ENCODE measurements at places on chromosomes 12 and 14. TPM values are rescaled to one million over a fixed set of nuclear protein-coding genes. Genes with fewer than 3 reads are reported as not detected.
A peak's percentile ranks its signal among the peaks of the same experiment; 100 is the strongest.

DNA sequence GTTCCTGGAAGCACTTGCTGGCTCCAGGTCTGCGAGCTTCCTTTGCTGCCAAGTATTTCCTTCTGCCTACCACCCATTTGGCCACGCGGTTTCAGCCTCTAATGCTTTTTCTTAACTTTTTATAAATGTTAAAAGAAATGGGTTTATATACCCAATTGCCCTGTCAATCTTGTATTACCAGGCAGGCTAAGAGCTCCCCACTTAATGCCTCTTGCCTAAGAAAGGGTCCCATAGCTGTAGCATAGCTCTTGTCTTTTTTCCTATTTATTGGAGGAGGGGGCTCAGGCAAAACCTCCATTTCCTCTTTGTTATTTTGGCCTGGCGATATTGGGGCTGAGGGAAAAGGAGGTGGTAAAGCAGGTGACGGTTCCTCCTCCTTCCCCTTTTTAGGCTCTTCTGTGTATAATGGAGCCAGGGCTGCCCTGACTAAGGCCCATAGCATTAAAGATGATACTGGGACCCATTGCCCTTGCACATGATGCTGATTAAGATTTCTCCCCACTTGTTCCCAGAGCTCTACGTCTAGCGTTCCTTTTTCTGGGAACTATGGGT, 21.6 kb upstream of the BLTP3B start:
- no peak for DNase-seq

- DNase-seq: no peak
Observed at GRCh38 chr12:104505095-104505818, 48.5 kb downstream of the CHST11 start.

- no peak for DNase-seq
Observed at GRCh38 chr12:73187765-73188164, 915.6 kb downstream of the TRHDE start.

- no peak for DNase-seq
Observed at GRCh38 chr14:65834812-65835211, 422.3 kb downstream of the FUT8 start.

Gene DHRS2
- not detected for total RNA-seq

Gene OVCH1
- not detected for total RNA-seq

- no peak for DNase-seq
Observed at GRCh38 chr12:56385873-56386272, 23.2 kb upstream of the APOF start.

Gene TMED8
- total RNA-seq: 8.9 TPM

DNA sequence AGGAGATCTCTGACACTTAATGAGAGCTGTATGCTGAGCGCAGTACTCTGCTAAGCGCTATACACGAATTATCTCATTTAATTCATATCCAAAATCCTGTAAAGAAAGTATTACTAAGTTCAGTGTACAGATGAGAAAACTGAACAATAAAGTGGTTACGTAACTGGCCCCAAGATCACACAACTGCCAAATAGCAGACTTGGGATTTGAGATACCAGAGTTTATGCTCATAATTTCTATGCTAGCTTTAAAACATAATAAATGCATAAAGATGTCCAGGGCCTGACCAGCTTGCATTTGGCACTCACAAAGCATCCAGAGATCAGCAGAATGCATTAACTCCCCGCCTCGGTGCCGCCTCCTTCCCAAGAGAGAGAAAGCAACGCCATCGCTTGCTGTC, 83.2 kb upstream of the PWP1 start:
- no peak for DNase-seq

- no peak for DNase-seq
Observed at GRCh38 chr12:64147011-64147631, 75.0 kb downstream of the KICS2 start.

Gene DLGAP5
- total RNA-seq: 8.9 TPM

DNA sequence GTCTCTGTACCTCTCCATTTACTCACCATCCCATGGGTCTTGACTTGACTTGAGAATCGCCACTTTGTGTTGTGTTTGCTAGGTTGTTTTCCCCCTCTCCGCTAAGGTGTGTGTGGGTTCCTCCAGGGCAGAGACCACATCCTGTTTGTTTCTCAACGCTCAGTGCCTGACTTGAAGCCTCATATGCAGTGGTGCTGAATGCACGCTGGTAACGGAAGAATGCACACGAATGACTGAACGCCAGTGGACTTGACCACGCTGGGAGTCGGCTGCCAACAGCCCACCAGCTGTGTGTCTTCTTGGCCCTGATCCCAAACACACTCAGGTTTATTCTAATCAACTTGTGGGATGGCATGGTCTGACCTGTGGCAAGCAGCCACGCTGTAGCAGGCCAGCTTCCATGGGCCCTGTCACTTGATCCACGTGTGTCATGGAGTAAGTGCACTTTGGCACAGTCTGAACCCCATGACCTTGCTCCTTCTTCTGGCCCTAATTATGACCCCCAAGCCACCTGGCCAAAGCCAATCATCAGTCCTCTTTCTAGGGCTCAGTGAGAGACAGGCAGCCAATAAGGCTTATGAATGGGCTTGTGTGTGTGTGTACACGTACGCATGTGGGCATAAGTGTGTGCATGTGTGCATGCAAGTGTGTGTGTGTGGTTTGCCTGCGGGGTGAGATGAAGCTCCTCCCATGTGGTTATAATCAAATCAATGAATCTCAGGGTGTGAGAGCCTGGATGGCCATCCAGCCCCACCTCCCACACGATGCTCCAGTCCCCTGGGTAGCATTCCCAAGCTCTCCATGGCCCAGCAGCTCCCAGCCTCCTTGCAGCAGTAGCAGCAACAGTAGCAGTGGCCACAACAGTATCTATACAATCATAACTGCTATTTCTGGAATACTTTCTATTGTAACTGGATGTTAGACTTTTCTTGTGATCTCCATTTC, 6.4 kb upstream of the TC2N start:
- no peak for DNase-seq

DNA sequence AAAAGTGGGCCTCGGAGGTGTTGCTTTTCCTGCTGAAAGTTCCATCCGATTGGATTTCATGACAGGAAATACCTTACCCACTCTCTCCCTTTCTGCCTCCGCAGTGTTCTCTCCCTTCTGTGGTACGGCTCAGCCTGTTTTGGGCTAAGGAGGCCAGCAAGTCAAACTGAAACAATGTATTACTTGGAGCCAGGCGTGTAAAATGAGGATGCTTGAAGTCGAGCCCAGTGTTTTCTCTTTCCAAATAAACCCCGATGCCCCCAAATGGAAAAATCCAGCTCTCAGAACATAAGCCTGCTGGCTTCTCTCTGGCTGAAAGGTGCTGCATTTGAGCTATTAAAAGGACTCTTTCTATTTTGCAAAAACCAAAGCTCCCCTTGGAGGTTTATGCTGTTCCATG, 124.7 kb downstream of the ZNF664 start:
- no peak for DNase-seq

DNA sequence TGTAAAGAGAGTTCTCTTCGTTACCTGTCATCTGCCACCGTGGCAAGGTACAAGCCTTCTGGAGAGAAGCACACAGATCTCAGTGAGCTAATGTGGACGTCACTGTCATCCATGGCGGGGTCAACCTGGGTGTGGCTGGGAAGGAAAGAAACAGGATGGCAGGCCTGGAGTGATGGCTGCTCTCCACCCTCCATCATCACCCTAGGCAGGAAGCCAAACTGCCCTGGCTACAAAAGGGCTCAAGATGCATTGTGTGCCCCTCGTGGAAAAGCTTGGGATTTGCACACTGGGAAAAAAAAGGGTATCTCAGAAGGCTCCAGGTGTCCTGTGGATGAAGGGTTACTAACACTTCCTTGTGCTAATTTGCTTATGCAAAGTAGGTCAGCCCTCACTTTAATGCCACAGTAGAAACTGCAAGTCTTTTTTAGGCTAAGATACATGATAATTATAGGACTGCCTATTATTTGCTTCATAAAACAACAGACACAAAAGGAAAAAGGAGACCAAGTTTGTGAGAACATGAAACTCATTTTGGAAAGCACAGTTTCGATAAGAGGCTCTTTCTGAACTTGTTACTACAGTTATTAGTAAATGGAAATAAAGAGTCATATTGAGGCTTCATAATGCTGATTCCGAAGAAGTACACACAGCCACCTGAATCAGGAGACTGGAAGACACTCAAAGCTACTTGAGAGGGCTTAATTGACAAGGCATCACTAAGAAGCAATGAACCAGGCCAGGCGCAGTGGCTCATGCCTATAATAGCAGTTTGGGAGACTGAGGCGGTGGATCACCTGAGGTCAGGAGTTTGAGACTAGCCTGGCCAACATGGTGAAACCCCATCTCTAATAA, 18.9 kb downstream of the RFC5 start:
- no peak for DNase-seq

- no peak for DNase-seq
Observed at GRCh38 chr12:52787324-52788191, 8.4 kb downstream of the KRT3 start.

DNA sequence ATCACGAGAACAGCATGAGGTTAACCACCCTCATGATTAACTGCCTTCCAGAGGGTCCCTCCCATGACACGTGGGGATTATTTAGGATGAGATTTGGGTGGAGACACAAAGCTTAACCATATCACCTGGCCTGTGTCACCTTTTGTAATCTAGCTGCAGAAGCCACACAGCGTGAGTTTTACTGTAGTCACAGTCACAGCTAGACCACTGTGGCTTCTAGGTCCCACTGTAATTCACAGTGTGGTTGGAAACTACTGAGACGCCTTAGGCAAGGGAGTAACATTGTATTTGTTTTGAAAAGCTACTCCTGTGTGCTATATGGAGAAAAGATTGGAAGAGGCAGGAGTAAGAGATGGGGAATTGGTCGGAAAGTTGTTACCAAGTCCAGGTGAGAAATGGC, 46.3 kb upstream of the ASPG start:
- DNase-seq: no peak

Gene SLC6A15
- 10.0 TPM for total RNA-seq

DNA sequence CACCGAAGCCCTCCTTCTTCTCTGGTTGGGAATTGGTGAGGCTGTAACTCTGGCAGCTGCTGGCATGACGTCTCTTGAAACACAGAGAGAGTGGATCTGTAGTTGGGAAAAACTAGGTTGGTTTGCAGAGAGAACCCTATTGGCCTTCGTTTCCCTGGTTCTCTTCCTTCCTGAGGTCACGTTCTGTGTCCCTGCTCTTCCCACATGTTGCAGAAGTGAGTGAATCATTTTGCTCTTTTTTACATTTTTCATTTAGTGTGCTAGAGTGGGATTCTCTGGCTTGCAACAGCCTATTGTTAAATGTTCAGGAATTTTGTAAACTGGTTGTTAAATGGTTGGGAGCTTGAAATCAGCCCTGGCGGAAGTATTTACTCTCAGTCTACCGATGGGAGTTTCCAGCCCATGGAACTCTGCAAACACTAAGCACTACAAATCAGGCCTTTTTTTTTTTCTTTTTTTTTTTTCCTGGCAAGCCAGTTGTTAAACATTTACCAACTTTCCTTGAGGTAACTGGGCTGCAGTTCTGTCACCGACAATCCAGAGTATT, 26.8 kb upstream of the CKAP4 start:
- DNase-seq: no peak

GRCh38 chr14:100547633-100548294, 39.5 kb downstream of the BEGAIN start:
- peak; percentile 48 for DNase-seq

Gene GUCY2C
- not detected for total RNA-seq

GRCh38 chr12:89504560-89505346, 19.8 kb downstream of the GALNT4 start:
- DNase-seq: no peak

- no peak for DNase-seq
Observed at GRCh38 chr12:56601503-56601902, 28.6 kb downstream of the BAZ2A start.

- no peak for DNase-seq
Observed at GRCh38 chr12:109476807-109477184, 304 bp downstream of the KCTD10 start.

- DNase-seq: no peak
Observed at GRCh38 chr12:121345151-121345815, 6.9 kb downstream of the ANAPC5 start.

Gene TMBIM6
- total RNA-seq: 379 TPM

GRCh38 chr14:103308717-103309616, 25.1 kb upstream of the EIF5 start:
- no peak for DNase-seq

DNA sequence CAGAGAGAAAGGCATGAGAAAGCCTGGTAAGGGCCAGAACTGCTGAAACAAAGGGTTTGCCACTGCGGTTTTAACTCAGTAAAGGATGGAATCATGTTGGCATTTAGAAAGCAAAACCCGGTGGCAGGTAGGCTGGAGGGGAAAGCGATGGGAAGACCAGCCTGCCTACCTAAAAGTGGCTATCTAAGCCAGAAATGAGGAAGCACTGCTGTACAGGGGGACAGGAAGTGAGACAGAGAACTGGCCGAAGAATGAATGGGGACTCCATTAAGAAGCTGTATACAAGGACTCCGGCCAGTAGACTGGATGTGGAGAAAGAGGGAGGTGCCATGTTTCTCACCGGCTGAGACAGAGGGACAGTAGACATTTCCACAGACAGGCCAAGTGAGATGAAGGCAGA, 48.2 kb downstream of the PPM1H start:
- no peak for DNase-seq

GRCh38 chr14:75448209-75448608, 20.4 kb downstream of the JDP2 start:
- DNase-seq: no peak

DNA sequence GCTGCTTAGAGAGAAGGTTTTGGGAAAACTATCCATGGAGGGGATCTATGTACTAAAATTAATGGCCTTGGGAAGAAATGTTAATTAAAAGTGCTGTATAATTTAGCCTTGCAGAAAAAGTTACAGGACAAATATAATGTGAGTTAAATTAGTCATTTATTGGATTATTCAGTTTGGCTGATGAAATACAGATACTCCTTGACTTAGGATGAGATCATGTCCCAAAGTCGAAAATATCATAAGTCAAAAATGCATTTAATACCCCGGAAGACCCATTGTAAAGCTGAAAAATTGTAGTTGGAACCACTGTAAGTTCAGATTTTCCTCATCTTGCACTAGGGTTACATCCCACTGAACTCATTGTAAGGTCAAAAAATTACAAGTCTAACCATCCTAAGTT, 9.7 kb downstream of the RTRAF start:
- DNase-seq: no peak

Gene TAS2R10
- total RNA-seq: 0.15 TPM

DNA sequence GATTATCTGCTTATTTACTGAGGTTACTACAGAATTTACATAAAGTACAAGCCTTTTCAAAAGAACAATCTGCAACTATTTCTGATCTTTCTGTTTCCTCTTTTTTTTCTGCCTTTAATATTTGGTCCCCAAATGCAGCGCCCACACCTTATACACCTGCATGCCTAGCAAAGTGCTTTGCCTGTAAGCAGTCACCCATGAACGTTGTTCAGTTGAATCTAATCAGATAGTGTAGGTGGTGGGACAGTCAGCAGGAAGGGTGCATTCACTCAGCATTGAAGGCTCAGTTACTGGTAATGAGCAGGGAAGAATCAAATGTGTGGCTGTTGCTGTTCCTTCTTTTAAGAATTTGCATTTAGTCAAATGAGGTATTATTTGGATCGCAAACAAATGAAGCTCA, 108.4 kb downstream of the GPR135 start:
- DNase-seq: no peak

DNA sequence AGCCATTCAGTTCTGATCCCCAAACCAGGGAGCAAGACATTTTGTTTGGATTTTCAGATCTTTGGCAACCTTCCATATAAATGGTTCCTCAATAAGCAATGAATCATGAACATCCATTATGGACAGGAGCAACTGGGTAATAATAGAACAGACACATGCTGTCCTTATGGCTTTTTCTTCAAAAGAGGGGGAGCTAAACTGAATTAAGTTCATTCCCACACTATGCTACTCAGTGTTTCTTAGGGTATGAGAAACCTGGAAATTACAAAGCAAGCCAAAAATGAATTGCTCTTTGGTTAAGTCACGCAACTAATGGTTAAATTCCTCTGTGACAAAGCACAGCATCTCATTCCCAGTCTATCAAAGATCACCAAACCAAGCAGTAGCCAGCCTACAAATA, 51.0 kb downstream of the PTGER2 start:
- DNase-seq: no peak

Measured in glomerular endothelial cell (primary cell).